Substantia nigra (tissue), 51 donors: ENCODE measurements at places on chromosomes 11 and 22.
A peak's percentile ranks its signal among the peaks of the same experiment; 100 is the strongest.

- DNase-seq, result no peak
These were observed 92.9 kb downstream of the PARVA start for GRCh38 chr11:12470236-12470635.

DNA sequence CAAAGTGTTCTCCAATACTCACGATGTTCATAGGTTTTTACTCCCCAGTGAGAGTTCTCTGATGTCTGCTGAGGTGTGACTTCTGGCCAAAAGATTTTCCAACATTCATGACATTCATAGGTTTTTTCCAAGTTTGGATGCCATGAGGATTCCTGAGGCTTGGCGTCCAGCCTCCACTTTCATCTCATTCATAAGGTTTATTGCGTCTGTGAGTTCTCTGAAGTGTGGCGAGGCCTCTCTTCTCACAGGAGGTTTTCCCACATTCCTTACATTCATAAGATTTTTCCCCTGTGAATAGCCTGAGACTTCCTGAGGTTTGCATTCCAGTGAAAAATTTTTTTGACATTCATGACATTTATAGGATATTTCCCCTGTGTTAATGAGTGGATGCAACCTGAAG lies 1014.1 kb downstream of the LRRC4C start:
- no peak for DNase-seq

GRCh38 chr11:102111011-102111786 lies 952 bp downstream of the YAP1 start:
- no peak for DNase-seq

GRCh38 chr22:20588843-20589581 lies 81.6 kb downstream of the MED15 start:
- DNase-seq, result no peak

GRCh38 chr22:27124351-27124966 lies 467.1 kb downstream of the MIAT start:
- DNase-seq, result no peak

GRCh38 chr11:78202733-78203167 lies 14.0 kb downstream of the USP35 start:
- no peak for DNase-seq

DNA sequence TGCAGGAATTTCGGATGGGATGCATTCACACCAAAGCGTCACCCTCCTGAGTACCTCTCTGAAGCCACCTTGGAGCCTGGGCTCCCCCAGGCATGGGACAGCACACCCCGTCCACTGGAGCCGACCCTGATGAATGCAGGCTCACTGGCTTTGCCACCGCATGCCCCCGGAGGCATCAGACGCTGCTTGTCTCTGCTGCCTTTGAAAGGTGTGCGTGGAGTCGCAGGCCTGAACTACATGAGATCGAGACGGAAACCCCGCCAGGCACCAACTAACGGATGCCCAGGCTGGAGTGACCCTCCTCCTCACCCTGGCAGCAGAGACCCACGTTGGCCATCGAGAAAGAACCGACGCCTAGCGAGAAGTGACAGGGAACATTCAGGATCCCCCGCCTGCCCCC lies 22.5 kb downstream of the KRTAP5-5 start:
- no peak for DNase-seq

GRCh38 chr11:9787260-9787659 lies 123.4 kb downstream of the SWAP70 start:
- DNase-seq, result no peak

DNA sequence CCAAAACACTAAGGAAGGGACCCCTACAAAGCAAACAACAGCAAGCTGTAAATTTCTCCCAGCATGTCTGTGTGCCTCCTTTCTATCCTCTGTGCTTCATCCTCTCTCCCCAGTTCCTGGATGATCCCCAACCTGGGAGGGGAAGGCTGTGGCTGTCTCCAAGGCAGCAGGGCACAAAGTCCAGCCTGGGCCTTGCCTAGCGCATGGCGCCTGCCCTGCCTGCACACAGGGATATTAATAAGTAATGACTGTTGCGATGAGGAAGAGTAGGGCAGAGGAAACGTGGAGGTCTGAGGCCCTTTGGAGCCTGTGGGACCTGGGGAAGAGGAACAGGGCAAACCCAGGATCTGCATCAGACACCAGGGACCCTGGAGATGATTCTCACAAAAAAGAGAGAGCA lies 2.0 kb downstream of the USH1C start:
- DNase-seq, result no peak

DNA sequence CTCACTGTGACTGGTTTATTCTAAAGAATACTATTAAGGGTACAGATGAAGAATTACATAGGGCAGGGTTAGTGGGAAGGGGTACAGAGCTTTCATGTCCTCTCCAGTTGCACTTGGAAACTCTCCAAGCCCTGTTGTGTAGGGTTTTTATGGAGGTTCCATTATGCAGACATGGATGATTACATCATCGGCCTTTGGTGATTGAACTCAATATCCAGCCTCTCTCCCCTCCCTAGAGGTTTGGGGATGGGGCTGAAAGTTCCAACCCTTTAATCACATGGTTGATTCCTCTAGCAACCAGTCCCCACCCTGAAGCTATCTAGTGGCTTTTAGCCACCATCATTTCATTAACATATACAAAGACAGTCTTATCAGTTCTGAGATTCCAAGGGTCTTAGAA lies 472.6 kb downstream of the BUD13 start:
- no peak for DNase-seq

- DNase-seq, result no peak
These were observed 19.8 kb upstream of the FJX1 start for GRCh38 chr11:35598254-35599125.

GRCh38 chr11:24619900-24620299 lies 123.0 kb downstream of the LUZP2 start:
- DNase-seq, result no peak

DNA sequence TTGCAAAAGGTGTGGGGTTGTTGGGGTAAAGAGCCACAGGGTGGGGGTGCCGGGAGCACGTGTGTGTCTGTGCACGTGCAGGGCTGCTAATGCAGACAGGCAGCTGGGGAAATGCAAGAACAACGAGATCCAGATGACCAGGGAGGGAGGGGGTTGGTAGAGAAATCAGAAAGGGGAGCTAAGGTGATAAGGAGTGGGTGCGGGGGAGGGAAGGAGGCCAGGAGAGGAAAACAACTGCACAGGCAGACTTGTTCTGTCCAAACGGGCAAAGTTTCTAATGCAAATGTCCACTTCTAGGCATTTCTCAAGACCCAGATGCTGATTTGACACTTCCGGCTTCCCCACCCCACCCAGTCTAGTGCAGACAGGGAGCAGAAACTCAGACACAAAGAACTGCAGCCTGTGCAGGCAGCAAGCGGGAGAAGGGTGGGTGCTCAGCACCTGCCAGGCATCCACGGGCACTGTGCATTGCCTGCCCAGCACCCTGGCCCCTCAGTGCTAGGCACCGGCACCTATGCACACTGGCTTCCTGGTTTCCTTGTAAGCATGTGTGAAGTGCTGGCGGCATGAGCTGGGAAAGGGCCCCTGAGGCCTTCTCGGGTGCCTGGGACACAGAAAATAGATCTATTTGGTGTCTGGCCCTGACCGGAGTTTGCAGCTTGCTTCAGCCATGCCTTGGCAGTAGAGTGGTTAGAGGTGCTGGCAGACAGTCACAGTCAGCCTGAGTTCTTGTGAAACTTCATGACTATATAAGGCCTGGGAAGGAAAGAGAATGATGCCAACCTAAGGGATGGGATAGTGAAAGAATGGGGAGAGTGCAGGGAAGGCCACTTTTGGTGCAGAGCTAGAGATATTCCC lies 220.1 kb upstream of the SORL1-AS1 start:
- no peak for DNase-seq

DNA sequence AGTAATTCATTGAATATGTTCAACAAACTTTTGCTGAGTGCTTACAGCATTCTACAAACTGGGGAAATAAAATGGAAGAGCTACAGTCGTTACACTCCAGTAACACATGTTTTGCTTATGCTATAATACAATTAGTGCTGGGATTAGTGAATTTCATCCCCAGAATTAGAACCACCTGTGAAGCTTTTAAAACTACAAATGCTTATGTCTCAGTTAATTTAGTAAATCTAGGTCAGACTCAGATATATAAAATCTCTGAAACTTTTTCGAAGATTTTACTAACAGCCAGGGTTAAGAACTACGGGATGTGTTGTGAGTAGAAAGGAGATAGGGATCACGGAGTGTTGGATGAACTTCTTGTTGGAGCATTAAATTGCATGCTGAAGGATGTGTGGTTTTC lies 33.7 kb upstream of the EED start:
- no peak for DNase-seq

DNA sequence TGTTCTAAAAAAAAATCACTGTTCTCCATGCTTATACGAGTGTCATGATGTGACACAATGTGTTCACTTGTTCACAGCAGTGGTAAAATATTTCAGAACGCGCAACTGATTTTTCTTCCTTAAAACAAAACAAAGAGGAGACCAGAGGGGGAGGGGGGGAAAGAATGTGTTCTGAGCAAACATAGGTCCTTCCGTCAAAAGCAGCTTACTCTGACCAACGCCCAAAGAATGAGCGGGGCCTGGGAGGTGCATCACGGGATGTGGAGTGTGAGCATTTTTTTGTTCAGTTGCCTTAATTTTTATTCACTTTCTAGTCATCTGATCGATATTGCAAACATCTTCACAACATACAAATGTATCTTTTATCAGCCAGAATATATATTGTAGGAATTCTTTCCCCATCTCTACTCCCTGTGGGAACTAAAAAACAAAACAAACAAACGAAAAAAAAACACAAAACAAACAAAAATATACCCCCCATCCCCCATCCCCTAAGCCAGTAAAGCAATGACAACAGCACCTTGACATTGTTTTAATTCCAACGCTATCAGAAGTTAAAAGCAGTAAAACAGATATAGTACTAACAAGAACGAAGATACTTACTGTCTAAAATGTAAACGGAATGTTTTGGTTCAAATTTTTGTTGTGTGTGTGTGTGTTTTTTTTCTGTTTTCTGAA lies 43.3 kb downstream of the BDNF start:
- DNase-seq, result no peak

DNA sequence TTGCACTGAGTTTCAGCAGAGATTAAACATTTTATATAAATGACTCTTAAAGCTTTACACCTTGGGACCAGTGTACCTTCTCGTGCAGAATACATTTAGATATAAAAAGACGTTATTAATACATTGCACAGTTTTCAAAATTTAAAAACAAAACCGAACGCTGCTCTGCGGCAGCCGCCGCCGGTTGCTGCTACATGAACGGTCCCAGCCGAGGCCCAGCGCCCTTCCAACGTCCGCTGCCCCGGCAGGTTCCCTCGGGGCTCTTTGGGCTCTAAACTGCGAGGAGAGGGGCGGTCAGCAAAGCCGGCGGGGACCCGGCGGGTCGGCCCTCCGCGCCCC lies 2.0 kb downstream of the CDKN1C start:
- no peak for DNase-seq

DNA sequence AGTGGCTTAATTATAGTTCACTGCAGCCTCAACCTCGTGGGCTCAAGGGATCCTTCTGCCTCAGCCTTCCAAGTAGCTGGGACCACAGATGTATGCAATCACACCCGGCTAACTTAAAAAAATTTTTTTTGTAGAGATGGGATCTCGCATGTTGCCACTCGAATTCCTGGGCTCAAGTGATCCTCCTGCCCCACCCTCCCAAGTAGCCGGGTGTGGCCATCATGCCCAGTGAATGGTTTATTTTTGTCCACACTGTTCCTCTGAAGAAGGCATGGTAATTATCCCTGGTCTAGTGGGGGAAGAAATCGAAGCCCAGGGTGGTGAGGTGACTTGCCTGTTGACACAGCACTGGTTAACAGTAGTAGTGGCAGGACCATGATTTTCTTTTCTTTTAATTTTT lies 1.9 kb downstream of the SAC3D1 start:
- DNase-seq, result no peak

DNA sequence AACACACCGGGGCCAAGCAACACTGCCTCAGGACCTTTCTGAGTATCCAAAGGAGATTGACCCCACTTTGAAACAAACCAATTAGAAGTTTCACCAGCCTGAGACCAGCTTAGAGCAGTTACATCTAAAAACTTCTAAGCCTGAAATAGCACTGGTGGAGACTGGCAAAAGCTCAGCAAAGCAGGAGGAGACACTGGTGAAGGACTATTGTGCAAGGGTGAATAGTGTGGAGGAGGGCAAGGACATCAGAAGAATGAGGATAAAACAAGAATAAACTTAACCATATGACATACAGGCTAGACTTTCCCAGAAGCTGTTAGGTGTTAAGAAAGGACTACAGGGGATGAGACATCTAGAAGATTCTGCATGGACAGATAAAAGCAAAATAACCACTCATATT lies 152.4 kb downstream of the FCHSD2 start:
- no peak for DNase-seq

- peak; percentile 57 for DNase-seq
These were observed 8.8 kb upstream of the PLA2G3 start for GRCh38 chr22:31148953-31149627.

- DNase-seq, result no peak
These were observed 1.5 kb downstream of the SIDT2 start for GRCh38 chr11:117180020-117180419.

DNA sequence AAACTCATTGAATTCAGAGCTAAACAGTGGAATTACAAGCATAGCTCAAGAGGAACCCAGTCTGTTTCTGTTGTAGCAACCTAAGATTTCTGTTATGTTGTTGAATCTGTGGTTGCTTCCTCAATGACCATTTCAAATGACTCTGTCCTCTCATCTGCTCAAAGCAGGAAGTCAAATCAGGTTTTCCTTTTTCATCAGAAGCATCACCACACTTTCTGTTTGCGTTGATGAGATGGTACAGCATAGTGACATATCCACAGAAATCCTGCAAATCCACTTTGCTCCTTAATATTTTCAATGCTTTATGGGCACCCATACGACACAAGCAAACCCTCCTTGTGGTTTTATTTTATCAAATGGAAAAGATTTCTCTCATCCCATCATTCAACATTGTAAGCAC lies 12.6 kb upstream of the UCP2 start:
- no peak for DNase-seq

GRCh38 chr11:125975634-125976033 lies 29.8 kb downstream of the VSIG10L2 start:
- DNase-seq, result no peak

DNA sequence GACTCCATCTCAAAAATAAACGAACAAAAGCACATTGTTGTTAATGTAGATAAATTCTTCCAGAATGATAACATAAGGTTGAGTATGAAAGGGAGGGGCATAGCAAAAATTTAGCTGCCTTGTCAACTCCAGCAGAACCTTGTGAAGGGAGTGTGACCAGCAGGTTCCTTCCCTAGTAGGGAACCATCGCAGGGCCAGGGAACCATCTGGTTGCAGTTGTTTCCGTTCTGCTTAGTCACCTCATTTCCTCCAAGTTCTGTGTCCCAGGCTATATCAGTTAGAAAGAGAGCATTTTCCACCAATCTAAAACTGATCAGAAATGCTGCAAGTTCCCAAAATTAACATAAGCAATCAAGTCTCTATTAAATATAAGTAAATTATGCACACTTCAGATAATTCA lies 126.7 kb upstream of the BLID start:
- no peak for DNase-seq

- no peak for DNase-seq
These were observed 69.7 kb downstream of the SNX19 start for GRCh38 chr11:130846606-130847005.

GRCh38 chr11:127071606-127072005 lies 71.0 kb upstream of the KIRREL3 start:
- no peak for DNase-seq
